ENCODE measurements at places on chromosomes 3 and 15. TPM values are rescaled to one million over a fixed set of nuclear protein-coding genes. Genes with fewer than 3 reads are reported as not detected.

The IQCH gene
- 3.5 TPM for total RNA-seq

The SLC2A2 gene
- not detected for total RNA-seq

The FBXL2 gene
- total RNA-seq, result 5.4 TPM

The PLA2G4B gene
- 1.00 TPM for total RNA-seq

The CDCP1 gene
- 11.5 TPM for total RNA-seq

The C3orf85 gene
- not detected for total RNA-seq

The KIF15 gene
- total RNA-seq, result 12.3 TPM

The CLASP2 gene
- total RNA-seq, result 18.3 TPM

Data from A549 treated with RU486 at 1 μM for 4 hours (cell line).